ENCODE measurements at places on chromosomes 2 and 18.

DNA sequence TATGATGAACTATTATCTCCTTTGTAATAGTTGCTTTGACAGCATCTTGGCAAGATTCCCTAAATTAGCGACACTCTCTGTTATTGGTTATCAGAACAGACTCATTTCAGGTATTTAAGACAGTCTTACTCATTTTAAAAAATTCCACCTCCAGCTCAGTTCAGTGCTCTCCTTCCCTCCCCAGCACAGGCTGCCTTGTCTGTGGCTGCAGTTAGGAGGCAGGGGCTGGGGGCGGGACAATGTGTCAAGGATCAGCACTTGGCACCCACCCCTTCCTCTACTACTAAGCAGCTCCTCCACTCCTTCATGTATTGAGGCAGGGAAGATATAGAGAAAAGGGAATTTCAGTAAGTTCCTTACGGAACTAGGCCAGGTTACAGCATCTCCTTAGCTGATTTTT lies 85.0 kb downstream of the VSNL1 start:
- no peak for DNase-seq

DNA sequence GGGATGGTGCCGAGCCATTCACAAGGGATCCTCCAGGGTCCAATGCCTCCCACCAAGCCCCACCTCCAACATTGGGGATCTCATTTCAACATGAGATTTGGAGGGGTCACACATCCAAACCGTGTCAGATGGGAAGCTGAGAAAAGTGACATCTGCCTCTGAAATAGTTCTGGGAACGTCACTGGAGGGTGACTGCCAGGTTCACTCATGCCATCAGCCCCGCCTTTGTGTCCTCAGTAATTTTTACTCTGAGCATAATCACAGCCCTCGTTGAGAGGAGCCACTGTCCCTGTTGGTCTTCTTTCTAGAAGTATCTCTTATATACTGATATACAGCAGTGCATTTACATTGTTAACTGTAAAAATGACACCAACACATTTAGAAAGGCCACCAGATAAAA lies 67.4 kb downstream of the KLHL29 start:
- DNase-seq, result no peak

DNA sequence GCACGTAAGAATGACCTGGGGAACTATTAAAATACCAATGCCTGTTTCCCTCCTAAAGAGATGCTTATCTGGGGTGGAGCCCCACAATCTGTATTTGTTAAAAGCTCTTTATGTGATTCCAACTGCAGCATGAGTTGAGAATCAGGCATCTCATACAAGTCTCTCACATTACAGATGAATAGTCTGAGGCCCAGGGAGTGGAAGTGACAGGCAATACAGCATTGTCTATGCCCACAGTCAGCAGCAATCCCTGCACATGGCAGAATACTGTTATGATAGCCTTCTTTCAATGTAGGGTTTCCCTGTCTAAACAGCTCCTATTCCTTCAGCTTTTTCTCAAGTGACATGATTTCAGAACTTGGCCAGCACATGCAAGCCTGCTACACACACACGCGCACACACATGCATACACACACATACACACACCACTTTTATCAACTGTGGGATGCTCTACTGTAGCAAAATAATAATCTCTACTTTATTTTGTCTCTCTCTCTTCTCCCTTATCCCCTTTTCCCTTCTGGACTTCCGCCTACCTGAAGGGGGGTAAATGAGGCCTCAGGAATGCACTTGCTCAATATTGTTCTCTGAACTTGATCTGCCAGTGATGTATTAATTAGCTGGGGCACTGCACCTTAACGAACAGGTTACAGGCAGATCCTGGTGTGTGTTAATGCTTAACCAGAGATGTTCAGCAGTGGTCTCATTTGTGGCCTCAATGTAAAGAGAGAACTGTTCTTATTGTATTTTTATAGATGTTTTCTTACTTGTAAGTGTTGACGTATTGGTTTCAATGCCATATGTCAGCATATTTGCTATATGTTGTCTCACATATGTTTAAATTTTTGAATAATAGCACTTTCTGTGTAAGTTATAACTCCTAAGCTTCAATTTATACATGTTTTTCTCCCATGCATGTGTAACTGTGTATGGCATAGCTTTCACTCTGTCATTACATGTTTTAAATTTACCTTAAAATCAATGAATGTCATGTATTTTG lies 116.0 kb downstream of the SETBP1 start:
- no peak for DNase-seq

- DNase-seq, result no peak
Observed at GRCh38 chr18:59907660-59908059, 7.9 kb downstream of the PMAIP1 start.

DNA sequence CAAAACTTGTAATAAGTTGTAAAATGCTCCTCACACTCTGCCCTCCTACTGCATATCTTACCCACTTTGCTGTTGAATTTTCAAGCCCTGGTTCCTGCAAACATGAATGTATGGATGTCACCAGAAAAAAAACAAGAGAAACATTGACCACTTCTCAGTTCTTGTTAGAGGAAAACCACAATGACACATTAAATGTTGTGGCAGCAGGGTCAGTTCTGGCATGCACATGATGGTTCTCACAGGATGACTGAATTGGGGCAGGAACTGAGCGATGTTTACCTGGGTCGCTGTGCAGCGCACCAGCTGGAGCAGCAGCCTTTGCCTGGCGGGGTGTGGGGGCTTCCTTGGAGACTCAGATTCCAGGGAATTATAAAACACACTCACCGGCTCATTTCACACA lies 14.0 kb upstream of the PRKCE start:
- DNase-seq, result no peak
